ENCODE measurements at places on chromosomes 6 and 20.

DNA sequence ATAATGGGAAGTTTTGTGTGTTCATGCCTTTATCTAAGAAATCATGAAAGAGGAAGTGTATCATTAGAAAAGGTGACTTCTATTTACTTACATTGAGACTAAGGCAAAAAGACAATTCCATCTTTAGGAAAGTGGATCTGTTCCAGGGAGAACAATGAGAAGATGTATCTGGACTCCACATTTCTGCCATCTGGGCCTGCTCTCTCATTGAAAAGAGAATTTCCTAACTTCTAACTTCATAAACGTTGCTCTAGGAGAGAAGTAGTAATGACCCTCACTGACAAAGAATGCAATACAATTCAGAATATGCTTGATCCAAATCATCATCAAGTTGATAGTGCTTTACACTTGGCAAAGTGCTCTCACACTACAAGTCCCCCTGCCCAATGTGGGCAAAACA, 294.2 kb downstream of the OGFRL1 start:
- no peaks in the 10 kb centered on the region for H3K36me3 ChIP-seq
- no peak overlapping the region for H3K27ac ChIP-seq
- no peak for DNase-seq
- no peaks in the 10 kb centered on the region for H3K27me3 ChIP-seq

DNA sequence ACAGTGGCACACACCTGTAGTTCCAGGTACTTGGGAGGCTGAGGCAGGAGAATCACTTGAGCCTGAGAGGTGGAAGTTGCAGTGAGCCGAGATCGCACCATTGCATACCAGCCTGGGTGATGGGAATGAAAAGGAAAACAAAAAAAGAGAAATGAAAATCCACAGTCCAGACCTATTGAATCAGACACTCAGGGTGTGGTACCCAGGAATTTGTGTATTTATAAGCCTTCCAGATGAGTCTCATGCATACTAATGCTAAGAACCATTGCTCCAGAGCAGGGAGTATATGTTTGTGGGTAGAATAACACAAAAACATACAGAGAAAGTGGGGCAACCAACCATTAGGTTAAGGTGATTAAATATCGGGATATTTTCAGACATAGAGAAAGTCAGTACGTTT, 36.1 kb upstream of the PLCB4 start:
- no peak for DNase-seq
- no peak overlapping the region for H3K4me3 ChIP-seq
- no peaks in the 10 kb centered on the region for H3K27me3 ChIP-seq
- no peaks in the 10 kb centered on the region for H3K36me3 ChIP-seq
- no peak overlapping the region for H3K27ac ChIP-seq

DNA sequence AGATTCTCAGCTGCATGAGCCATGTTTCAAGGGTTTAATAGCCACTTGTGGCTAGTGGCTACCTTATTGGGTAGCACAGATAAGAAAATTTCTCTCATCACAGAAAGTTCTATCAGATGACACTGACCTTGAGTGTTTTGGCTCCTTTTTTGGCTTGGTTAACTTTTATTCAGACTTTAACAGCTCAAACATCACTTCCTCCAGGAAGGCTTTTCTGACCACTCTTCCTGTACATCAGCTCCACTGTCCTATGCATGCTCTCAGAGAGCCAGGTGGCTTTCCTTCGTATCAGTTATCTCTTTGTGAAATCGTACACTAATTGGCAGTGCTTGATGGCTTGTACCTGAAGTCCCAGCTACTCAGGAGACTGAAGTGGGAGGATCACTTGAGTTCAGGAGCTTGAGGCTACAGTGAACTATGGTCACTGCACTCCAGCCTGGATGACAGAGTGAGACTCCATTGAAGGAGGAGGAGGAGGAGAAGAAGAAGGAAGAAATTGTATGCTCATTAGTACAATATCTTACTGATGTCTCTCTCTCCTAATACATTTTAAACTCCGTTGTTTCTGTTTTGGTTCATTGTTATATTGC, 10.7 kb downstream of the MAFB start:
- H3K27ac ChIP-seq = no peak overlapping the region
- H3K27me3 ChIP-seq = no peaks in the 10 kb centered on the region
- no peak overlapping the region for H3K4me3 ChIP-seq
- no peaks in the 10 kb centered on the region for H3K36me3 ChIP-seq

DNA sequence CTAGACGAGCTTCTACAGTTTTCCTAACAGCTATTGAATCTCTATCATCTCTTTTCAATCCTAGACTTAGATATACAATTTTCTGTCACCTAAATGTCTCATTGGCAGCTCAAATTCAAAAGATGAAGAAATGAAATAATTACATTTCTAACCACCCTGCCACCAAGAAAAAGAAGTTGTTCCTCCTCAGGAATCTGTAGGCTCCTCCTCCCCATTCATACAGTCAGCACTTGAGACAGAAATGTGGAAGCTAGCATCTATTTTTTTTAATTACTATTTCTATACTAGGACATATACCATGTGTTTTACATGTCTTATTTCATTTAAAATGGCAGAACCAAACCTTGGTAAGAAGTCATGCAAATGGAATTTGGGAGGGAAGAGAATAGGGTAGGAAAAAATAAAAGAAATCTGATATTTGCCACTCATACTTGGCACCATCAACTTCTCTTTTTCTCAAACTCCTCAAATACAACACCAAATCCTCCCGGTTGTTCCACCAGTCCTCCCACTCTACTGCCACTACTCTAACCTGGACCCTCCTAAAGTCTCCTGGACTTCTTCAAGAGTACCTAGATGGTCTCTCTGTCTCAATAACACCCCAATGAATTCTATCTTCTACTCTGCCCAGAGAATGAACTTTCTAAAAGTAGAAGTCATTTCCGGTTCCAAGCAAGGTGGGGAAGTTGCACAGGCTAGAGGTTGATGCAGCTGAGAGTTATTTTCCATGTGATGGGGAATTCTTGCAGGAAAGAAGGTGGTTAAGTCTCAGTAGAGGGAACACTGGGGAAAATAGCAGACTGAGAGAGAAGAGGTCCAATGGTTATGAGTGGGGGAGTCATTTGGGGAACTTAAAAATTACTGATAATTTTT, 54.1 kb downstream of the ATXN1 start:
- no peaks in the 10 kb centered on the region for H3K27me3 ChIP-seq
- no peak overlapping the region for H3K27ac ChIP-seq
- no peaks in the 10 kb centered on the region for H3K36me3 ChIP-seq
- H3K4me1 ChIP-seq = no peaks in the 10 kb centered on the region
- no peak for DNase-seq

GRCh38 chr20:926670-927069, 10.5 kb upstream of the ANGPT4 start:
- no peaks in the 10 kb centered on the region for H3K36me3 ChIP-seq
- no peaks in the 10 kb centered on the region for H3K4me1 ChIP-seq
- H3K4me3 ChIP-seq = no peak overlapping the region
- H3K27me3 ChIP-seq = no peaks in the 10 kb centered on the region
- no peak for DNase-seq

DNA sequence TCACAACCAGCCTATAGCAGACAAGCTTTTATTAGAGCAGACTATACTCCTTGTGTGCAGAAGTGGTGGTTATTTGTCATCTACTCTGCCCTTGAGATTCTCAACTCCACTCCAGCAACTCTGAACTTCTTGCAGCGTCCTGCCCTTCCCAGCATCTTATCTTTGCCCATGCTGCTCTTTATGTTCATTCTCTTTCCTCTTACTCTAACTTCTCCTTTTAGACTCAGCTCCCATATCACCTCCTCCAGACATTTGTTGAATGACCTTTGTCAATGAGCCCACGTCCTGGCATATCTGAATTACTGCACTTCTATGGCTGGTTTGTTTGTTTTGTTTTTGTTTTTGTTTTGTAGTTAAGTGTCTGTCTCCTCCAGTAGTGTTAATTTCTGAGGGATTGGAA, 81.2 kb downstream of the KCNQ5 start:
- H3K4me3 ChIP-seq = no peak overlapping the region
- H3K4me1 ChIP-seq = no peaks in the 10 kb centered on the region
- no peak overlapping the region for H3K27ac ChIP-seq

GRCh38 chr6:25961619-25962148, 918 bp upstream of the TRIM38 start:
- DNase-seq = no peak
- peak overlapping the region; percentile 89 for H3K27ac ChIP-seq
- peaks cover 20% of the 10 kb centered on the region for H3K36me3 ChIP-seq
- H3K4me3 ChIP-seq = peak overlapping the region; percentile 66

DNA sequence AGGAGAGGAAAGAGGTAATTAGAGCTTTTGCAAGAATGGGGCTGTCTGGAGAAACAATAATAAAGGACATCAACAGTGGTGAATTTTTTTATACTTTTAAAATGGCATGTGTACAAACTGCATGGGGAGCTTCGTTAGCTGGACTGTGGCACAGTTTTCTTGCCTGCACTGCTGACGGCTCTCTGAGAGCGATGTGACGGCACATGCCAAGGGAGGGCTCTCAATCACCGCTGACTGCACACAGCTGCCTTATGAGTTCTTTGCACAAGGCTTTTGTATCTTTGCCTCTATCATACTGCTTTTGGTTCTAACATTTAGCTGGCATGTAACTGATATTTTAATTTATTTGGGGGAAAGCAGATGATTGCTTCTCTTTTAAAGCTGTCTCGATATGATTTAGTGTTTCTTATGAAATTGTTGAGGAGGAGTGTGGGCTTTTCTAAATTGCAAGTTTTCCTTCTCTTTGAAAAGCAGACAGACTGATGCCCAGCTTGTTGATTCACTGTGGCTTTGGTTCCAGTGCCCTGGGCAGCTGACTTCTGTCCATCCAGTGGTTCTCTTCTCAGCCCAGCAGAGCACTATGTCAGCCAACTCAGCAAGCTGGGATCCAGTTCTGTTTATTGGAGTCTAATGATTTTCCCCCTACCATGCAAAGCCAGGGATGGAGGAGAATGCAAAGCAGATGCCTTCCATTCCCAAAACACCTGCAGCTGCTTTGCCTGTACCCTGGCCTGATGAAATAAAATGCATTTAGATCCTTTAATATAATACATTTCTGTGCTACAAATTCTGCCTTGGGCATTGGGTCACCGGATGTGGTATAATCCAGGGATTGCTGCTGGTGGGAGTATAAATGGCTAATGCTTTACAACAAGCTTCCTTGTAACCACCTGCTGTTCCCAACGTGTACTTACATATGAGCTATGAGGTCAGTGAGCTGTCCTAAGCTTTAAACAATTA, 323.9 kb downstream of the ZFAND3 start:
- no peak for DNase-seq
- no peaks in the 10 kb centered on the region for H3K36me3 ChIP-seq
- no peak overlapping the region for H3K4me3 ChIP-seq

DNA sequence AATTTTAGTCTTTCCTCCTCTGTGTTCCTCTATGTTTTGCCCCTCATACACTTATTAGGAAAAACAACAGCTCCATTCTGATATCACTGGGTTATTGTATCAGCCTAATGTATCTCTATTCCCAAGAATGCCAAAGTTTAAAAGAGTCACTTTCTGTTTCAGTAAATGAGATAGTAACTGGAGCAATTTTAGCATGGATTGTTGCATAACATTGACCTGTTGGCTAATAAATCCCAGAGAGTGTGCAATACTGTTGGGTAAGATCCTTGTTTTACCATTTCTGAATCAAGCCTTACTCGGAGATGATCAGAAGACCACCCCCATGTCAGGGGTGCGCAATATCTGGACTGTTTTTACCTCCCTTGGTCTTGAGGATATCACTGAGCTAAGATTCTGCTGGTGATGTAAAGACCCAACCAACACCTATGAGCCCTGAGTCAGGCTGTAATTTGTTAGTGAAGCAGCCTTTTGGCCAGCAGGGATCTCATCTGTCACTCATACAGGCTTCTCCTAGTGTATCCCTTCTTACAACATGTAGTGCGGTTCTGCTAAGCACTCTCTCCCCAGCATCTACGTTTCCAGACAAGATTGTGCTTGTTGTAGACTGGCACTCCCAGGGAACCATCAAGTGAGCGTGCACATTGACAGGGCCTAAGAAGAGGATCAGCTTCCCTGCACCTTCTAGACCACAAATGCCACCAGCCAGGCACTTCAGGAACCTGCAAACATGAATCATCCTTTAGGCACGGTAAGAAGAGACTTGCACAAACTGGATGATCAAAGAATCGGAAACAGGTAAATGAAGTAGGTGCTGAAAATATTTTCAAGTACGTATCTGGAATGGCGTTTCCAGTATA, 11.5 kb upstream of the IPCEF1 start:
- H3K36me3 ChIP-seq = no peaks in the 10 kb centered on the region
- no peak overlapping the region for H3K4me3 ChIP-seq
- H3K27me3 ChIP-seq = no peaks in the 10 kb centered on the region
- no peak for DNase-seq

- no peaks in the 10 kb centered on the region for H3K27me3 ChIP-seq
- H3K4me3 ChIP-seq = no peak overlapping the region
- no peaks in the 10 kb centered on the region for H3K4me1 ChIP-seq
- no peak for DNase-seq
These were observed 124.9 kb downstream of the TIAM2 start for GRCh38 chr6:155120034-155120433.

- no peaks in the 10 kb centered on the region for H3K27me3 ChIP-seq
- peak overlapping the region; percentile 79 for H3K27ac ChIP-seq
- no peaks in the 10 kb centered on the region for H3K4me1 ChIP-seq
- no peaks in the 10 kb centered on the region for H3K36me3 ChIP-seq
- peak; percentile 66 for DNase-seq
- no peak overlapping the region for H3K4me3 ChIP-seq
These were observed 15.9 kb upstream of the PTGIS start for GRCh38 chr20:49583669-49584417.

DNA sequence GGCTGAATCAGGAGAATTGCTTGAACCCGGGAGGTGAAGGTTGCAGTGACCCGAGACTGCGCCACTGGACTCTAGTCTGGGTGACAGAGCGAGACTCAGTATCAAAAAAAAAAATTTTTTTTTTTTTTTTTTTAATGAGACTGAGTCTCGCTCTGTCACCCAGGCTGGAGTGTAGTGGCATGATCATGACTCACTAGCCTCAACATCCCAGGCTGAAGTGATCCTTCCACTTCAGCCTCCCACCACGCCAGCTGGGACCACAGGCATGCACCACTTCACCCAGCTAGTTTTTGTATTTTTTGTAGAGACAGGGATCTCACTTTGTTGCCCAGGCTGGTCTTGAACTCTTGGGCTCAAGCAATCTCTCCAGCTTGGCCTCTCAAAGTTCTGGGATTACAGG, 53.3 kb downstream of the MYO6 start:
- no peaks in the 10 kb centered on the region for H3K27me3 ChIP-seq
- H3K36me3 ChIP-seq = no peaks in the 10 kb centered on the region
- no peak for DNase-seq
- H3K4me1 ChIP-seq = no peaks in the 10 kb centered on the region
- H3K4me3 ChIP-seq = no peak overlapping the region
